Glomerular endothelial cell (primary cell): ENCODE measurements at places on chromosomes 11 and 22. TPM values are rescaled to one million over a fixed set of nuclear protein-coding genes. Genes with fewer than 3 reads are reported as not detected.

The SOX10 gene
- total RNA-seq = not detected in 2 replicates

DNA sequence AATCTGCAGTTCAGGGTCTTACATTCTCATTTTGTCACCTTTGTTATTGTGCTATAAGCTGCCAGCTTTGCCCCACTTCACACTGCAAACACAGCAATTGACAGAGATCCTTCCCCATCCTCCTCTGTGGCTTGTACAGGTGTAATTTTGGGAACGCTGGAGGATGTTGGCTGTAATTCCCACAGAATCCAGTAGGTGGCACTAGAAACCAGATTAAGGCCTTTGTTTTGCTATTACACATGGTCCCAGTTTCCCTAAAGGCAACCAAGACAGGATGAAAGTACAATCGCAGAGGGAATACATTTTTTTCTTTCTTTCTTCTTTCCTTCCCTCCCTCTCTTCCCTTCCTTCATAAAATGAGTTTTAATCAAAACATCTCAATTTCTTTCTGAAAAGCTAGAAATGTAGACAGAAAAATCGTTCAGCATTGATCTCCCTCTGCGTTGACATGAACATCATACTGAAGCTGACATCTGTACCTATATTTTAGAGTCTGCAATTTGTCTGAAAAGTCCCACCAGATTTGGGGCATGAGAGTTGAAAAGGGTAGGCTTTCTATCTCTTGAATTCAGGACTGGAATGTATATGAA lies 21.3 kb upstream of the NELL1 start:
- peak; percentile 18 for DNase-seq

DNA sequence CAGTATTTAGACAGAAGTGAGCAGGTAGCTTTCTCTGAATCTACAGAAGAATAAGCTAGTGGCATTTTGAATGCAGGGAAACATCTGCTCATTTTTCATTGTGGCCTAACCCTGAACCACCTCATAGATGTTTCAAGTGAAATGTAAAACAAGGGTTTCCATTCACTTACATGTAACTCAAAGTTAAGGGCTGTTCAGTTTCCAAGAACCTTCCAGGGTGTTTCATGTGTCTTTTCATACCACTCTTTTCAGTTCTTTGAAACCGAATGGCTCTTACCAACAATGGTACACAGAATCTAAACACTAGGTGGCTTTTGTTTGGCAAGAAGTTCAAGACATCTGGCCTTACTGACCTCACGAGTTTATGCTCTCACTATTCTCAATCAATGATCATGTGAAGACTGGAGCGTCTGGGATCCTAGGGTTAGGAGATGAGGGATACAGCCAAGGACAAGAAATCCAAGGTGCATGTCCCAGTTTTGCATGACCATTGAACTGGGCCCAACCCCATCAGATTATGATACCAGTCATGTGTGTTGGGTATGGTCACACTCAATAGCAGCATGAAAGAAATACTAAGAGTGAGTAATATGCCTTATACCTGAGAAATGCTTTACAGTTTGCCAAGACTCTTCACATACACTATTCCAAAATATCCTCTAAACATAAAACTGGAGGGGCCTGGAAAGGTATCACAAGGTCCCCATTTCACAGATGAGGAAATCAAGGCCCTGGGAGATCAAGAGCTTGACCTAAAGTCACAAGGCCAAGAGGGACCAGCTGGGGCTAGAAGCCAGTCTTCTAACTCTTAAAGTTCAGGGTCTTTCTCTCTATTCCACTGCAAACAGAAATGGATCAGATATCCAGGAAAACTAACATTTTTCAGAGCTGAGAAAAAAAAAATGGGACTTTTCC lies 92.7 kb downstream of the ETS1 start:
- no peak for DNase-seq

The TEX54 gene
- total RNA-seq = not detected in 2 replicates

The ART1 gene
- not detected in 2 replicates for total RNA-seq
